Panc1 (cell line): ENCODE measurements at places on chromosomes 7 and 10.
A peak's percentile ranks its signal among the peaks of the same experiment; 100 is the strongest.

DNA sequence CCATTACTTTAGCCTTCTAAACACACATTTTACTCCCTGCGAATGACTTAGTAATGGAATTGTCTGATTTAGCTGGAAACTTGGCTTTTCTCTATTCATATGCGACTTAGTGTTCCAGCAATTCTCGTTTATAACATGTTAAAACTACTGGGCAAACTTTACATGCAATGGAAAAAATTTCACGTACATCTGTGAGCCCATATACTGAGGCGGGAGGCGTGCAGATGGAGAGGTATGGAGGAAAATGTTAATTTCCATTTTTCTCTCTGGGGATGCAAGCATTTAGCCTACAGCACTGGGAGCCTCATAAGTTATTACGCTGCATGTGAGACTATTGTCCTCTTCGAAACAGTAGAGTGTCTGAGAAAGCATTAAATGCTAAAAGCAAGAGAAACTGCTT, 591.5 kb upstream of the ANKRD30A start:
- DNase-seq, result no peak

DNA sequence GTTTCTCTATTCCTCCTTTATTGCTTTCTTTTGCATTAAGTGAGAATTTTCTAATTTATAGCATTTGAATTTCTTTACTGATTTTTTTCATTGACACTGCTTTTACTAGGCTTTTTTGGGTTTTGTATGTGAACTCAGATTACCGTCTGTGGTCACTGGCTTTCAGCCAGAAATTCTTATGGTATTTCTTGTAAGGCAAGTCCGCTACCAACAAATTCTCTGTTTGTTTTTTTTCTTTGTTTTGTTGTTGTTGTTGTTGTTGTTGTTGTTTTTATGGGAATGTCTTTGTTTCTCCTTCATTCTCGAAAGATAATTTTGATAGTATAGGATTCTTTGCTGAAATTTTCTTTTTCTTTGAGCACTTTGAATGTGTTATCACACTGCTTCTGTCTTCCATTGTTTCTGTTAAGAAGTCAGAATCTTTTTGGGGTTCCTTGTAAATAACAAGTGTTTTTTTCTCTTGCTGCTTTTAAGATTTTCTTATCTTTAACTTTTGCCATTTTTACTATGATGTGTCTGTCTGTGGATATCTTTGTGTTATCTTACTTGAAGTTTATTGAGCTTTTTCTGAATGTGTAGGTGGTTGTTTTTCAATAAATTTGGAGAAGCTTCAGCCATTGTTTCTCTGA, 7.2 kb downstream of the NET1 start:
- no peak for DNase-seq

DNA sequence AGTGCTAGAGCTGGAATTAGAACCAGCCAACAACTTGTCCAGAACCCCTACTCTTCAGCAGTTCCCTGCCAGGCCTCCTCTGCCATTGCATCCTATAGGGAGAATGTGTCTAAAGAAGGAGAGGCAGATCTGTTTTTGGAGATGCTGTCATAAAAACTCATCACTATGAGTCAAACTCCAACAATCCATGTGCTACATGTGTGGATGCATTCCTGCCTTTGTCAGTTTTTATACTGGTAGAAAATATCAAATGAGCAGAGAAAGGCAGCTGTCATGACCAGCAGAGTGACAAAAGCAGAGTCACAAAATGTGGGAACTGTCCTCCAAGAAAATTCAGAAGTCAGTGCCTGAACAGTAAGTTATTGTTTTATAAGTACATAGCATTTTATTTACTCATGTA, 93.0 kb downstream of the ABLIM1 start:
- DNase-seq, result no peak

- no peak for DNase-seq
Observed at GRCh38 chr7:132544999-132545398, 31.3 kb downstream of the PLXNA4 start.

GRCh38 chr7:37110660-37111424, 337.8 kb downstream of the ELMO1 start:
- DNase-seq, result no peak

DNA sequence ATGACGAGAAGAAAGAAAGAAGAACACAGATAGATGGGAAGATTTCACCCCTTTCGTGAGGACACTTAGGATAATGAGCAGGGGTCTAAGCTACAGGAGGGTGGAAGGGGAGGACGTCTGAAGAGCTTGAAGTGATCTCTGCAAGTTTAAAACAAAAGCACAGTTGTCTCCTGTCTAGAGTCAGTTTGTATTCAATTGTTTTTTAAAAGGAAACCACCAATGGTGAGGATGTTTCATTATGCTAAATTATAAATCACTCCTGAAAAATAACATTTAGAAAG, 85.9 kb downstream of the ADAM12 start:
- DNase-seq, result no peak

DNA sequence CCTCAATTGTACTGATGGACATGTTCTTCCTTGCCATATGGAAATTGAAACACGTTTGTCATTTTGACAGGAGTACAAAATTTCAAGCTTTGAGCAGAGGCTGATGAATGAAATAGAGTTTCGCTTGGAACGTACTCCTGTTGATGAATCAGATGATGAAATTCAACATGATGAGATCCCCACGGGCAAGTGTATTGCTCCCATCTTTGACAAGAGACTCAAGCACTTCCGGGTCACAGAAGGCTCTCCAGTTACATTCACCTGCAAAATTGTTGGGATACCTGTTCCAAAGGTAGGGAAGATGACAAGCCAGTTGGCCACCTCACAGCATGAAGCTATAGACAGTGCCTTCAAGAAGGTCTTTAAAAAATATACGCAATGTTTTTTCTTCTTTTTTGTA, 43.1 kb downstream of the ATOH7 start:
- no peak for DNase-seq

GRCh38 chr7:101817471-101818286, at the start of gene CUX1:
CUX1 (plus strand) TSS chr7:101817626; CDS start chr7:101817640, 14 bp downstream.
- DNase-seq, result no peak

DNA sequence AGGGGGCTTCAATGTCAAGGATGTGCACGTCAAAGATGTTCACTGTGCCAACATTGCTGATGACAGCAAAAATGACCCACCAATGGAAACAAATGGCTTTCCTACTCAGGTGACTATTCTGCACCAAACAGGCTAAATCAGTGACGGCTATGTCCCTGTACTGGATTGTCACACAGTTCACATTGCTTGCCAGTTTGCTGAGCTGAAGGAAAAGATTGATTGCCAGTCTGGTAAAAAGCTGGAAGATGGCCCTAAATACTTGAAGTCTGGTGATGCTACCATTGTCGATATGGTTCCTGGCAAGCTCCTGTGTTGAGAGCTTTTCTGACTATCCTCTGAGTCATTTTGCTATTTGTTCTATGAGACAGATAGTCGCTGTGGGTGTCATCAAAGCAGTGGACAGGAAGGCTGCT, 202.2 kb upstream of the ETV1 start:
- DNase-seq, result peak; percentile 35

GRCh38 chr10:31320550-31321211, 1.7 kb downstream of the ZEB1 start:
- no peak for DNase-seq

DNA sequence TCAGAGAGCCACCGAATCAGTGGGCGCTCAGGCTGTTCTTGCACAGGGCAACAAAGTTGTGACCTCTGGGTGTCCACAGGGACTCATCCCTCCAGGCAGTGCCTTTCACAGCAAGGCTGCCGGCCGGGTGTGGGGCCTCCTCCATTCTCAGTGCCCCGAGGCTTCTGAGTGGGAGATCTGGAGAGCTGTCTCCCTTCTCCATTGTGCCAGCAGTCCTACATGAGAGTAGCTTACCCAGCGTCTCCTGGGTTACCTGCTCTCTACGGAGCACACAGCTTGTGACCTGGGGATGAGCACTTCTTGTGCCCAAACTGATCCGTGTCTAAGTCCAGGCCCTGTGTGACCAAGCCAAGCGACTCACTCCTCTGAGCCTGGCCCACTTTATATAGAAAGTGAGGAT, 240.9 kb upstream of the GRB10 start:
- DNase-seq, result no peak

GRCh38 chr7:127514499-127514898, 70.9 kb downstream of the GCC1 start:
- peak; percentile 41 for DNase-seq

DNA sequence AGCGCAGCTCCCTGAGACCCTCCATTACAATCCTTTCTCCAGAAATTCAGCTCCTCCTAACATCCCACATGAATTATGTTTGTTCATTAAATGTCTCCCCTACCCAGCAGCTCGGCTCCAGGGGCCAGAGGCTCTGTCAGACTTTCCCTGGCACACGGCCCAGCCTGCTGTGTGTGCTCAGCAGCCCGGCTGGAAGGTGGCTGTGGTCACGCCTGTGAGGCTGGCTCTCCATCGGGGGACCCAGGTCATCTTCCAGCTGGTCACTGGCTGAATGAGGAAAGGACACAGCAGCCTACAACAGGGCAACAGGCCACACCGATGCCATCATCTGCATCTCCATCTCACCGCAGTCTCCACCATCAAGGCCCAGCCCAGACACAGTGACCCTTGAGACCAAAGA, 219.8 kb downstream of the MAD1L1 start:
- no peak for DNase-seq

DNA sequence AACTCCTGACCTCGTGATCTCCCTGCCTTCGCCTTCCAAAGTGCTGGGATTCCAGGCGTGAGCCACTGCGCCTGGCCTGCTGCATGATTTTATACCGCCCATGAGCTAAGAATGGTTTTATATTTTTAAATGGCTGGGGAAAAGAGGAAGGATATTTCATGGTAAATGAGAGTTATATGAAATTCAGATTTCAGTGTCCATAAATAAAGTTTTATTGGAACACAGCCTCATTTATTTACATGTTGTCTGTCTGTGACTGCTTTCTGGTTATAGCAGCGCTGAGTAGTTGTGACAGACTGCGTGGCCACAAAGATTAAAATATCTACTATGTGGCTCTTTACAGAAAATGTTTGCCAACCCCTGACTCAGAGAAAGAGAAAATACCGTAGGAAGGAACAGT, 2.2 kb downstream of the TRRAP start:
- DNase-seq, result no peak

DNA sequence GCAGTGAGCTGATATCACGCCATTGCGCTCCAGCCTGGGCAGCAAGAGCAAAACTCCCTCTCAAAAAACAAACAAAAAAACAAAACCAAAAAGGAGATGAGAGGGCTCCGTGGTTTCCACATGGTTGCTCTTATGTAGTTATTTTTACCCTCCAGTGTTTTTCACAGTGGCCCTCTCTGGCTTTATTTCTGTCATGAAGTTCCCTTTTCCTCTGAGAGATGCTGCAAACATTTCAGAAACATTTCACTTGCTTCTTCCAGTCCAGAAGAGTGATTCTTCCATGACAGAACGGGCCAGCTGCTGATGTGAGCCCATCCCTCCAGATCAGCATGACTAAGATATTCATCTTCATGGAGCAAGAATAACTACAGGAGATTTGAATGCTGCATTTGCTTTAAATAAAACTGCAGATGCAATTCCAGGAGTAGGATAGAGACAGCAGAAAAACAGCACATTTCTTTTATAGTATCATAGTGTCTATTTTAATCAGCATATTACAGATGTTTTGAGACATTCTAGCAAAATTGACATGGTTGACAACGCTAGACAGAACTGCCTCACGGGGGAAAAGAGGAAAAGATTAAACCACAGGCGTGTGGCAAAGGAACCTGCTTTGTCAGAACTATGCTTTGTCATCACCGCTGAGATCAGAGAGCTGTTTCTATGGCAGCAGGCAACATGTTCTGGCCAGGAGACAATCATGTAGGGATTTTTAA, 40.3 kb downstream of the NRCAM start:
- DNase-seq, result no peak

GRCh38 chr10:58028597-58029366, 238.9 kb downstream of the IPMK start:
- DNase-seq, result no peak

- no peak for DNase-seq
Observed at GRCh38 chr10:117635826-117636225, 93.3 kb downstream of the EMX2 start.

GRCh38 chr7:124152859-124153692, 120.2 kb upstream of the TMEM229A start:
- DNase-seq, result no peak

DNA sequence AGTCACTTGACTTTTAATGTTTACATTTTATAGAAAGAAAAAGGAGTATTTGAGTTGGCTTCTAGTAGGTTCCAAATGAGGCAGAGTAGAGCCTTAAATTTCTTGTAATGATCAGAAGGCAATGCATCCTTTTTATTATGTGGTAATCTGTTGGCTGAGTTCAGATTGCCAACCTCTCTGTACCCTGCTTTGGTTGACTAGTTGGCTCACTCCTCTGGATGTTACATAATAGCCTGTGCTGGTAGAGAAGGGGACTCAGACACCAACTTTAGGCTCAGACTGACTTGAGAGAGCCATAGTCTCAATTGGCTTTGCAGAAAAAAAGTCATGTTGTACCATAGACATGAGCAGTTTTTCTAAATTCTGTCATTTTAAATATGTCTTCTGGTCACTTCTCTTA, 46.8 kb upstream of the GLCCI1 start:
- DNase-seq, result no peak

DNA sequence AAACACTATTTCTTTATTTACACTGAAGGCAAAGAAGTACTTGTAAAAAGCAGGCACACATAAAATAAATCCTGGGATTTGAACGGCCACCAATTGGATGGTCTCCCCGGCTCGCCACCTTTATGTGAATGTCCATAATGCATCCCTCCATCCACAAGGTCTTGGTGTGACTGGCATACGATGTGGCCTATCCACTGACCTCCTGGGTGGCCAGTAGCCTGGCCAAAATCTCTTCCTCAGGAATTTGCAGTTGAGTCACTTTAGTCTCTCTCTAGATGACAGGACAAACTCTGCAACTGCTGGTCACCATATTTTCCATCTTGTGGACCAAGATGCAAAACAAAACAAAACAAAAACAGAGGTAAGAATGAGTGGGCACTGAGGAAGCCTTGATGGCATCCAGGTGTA, 39.1 kb downstream of the CDK1 start:
- DNase-seq, result no peak

- no peak for DNase-seq
Observed at GRCh38 chr7:22751341-22751740, 24.3 kb downstream of the IL6 start.

DNA sequence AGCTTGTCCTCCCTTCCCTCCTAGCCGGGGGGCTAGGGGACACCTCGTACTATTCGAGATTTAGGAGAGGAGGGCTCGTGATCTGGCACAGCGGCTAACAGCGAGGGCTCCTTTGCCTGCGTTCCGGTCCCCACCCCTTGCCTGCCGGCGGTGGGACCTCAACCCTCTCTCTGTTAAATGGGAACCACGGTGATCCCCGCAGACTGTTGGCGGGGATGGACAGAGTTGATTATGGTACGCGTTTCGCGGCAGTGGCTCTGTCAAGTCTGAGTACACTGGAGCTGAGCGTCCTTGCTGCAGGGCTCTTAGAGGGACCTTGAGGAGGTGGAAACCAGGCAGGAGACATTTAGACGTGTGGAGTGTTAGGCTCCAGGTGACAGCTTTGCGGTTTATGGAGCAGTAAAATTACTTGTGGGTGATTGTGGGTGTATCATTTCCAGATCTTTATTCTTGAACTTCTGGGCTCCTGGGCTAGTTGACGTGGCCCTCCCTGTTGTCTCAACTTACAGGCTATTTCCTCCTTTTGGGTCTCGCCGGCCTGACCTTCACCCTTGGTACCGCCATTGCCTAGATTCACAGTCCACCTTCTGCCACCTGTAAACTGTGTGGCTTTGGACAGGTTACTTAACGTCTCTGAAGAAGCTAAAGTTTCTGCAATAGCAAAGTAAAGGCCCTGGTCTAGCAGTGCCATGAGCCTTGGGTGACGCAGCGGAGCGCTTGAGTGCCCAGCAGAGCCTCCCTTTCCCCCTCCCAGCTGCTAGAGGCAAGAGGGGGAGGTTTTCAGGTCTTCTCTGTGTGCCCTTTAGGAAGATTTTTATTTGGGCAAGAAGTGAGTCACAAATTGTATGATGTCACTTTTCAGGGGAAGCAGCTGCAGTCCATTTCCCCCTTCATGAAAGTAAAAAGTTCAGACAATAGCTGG, 739 bp downstream of the CASP7 start:
- DNase-seq, result peak; percentile 25
